ENCODE measurements at places on chromosomes 2 and 18. TPM values are rescaled to one million over a fixed set of nuclear protein-coding genes. Genes with fewer than 3 reads are reported as not detected.

GRCh38 chr2:3223080-3223923 lies 154.3 kb downstream of the EIPR1 start:
- no peak for DNase-seq

DNA sequence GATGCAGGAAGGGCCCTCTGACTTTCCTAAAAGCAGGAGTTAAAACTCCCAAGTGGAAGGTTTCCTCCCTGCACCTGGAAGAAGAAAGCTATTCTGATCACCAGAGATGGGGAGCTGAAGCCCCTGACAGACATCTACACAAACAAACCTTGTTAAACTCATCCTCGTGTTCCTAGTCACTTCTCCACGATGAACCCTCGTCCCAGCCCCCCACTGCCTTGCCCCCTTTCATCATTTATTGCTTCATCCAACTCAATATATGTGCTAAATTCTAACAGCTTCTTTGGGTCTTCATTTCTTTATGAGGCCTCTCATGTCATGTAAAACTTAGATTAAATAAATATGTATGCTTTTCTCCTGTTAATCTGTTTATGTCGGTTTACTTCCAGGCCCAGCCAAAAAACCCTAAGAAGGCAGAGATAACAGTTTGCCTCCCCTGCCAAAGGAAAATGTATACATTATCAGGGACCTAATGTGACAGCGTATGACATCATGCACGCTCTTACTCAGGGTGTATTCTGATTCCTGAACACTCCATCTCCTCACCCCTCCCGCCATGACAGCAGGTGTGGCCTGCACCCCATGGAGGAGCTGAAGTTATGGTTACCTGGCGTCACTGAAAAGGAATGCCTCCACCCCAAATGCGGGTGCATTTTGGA lies 287.2 kb downstream of the STK39 start:
- no peak for DNase-seq

Gene AQP12B
- total RNA-seq: not detected

- no peak for DNase-seq
Measured at GRCh38 chr2:64400733-64401528, 53.0 kb upstream of the LGALSL start.

GRCh38 chr2:9703701-9704221 lies 73.0 kb upstream of the YWHAQ start:
- peak; percentile 94 for DNase-seq

GRCh38 chr2:43325107-43325811 lies 98.9 kb upstream of the ZFP36L2 start:
- no peak for DNase-seq

- DNase-seq: no peak
Measured at GRCh38 chr18:70200286-70200685, 5.2 kb downstream of the RTTN start.

Gene SEPTIN10
- total RNA-seq: 77.4 TPM

DNA sequence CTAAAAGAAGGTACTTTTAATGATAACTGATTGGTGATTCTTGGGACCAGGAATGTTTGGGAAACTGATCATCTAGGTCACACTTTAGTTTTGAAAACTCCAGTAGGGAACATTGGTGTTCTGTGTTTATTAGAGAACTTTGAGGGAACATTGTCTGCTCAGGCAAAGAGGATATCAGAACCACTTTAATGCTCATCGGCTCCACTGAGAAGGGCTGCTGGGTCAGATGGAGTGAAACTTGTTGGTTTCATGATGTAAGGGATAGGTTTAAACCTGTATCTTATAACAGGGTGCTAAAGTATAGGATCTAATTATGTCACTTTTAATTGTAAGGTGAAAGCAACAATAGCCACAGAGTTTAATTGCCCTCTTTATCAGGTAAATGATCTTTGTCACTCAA lies 14.2 kb upstream of the POLI start:
- DNase-seq: no peak
